ENCODE measurements at places on chromosomes 16 and 17. TPM values are rescaled to one million over a fixed set of nuclear protein-coding genes. Genes with fewer than 3 reads are reported as not detected.

Gene GUCY2D
- 0.13 TPM for total RNA-seq

Gene RASD1
- 0.26 TPM for total RNA-seq

Gene TMEM98
- total RNA-seq: 22.4 TPM

Gene SETD1A
- total RNA-seq: 1.3 TPM

Gene TLCD2
- total RNA-seq: 4.5 TPM

Gene SRCIN1
- total RNA-seq: 0.64 TPM

Gene MYH3
- total RNA-seq: 1.4 TPM

Gene CRYM
- total RNA-seq: 1.2 TPM

Gene MYLK3
- total RNA-seq: not detected

Gene C17orf107
- 8.3 TPM for total RNA-seq

Gene UTS2R
- total RNA-seq: not detected

Gene UNC45B
- not detected for total RNA-seq

Gene POLR3K
- 5.8 TPM for total RNA-seq
